ENCODE measurements at places on chromosomes 4 and X.

DNA sequence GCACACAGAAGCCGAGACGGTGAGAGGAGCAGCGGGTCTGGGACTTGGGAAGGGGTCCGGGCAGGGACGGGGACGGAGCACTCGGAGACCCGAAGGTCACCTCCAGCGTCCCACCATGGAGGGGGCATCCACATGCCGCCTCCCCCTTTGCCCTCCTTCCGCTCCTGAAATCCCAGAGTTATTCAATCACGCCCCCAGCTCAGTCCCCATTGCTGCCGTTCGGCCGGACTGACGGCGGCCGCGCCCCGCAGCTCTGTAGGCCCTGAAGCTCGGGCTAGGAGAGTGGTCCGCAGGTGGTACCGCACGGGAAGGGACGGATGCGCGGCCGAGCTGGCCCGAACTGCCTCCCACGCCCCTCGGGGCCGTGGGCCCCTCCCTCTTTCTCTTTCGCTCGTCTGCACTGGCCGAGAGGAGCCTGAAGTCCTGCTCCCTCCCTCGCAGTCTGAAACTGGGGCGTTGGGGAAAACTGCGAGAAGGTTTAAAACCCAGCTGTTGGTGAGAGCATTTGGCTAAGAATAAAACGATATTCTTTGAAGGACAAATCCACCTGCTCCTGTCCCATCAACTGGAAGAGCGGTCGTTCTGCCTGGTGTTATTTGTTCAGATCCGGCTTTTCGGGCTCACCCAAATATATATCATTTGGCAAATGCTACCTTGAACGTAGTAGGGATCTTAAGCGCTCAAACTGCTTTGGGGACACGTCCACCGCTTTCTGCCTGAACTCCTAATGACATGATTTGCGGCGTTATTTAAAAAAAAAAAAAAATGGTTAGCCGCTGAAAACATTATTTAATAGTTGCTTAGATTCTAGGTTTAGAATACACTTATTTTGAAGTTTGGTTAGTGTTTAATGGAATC, 719 bp downstream of the USO1 start:
- no peak for DNase-seq

DNA sequence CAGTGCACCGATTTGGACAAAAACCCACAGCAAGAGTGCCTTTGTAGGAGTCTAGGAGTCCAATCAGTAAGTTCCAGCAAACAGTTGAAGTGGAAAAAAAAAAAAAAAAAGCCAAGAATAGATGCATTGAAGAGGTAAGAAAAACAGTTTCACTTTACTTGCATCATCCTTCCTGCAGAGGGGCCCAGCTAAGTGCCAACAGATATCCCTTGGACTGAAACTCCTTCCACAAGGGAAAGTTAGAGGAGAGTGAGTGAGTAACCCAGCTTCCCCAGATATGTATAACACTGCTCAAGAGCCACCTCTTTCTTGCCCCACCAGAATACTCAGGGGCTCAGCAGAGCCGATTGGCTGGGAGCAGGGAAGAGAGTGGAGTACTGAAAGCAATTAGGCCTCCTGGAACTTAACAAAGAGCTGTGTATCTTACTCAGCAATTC, 617.7 kb upstream of the SMIM31 start:
- no peak for DNase-seq

- no peak for DNase-seq
These were observed 5.6 kb downstream of the SEPTIN11 start for GRCh38 chr4:76955182-76955581.

DNA sequence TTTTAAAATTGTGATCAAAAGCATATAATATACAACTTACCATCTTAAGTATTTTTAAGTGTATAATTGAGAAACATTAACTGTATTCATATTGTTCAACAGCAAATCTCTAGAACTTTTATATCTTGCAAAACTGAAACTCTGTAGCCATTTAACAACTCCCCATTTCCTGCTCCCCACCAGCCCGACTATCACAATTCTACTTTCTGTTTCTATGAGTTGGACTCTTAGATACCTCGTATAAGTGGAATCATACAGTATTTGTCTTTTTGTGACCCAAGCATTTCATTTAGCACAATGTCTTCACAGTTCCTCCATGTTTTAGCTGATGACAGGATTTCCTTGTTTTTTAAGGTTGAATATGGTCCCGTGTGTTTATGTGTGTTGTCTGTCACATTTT, 106.0 kb downstream of the LRBA start:
- no peak for DNase-seq

DNA sequence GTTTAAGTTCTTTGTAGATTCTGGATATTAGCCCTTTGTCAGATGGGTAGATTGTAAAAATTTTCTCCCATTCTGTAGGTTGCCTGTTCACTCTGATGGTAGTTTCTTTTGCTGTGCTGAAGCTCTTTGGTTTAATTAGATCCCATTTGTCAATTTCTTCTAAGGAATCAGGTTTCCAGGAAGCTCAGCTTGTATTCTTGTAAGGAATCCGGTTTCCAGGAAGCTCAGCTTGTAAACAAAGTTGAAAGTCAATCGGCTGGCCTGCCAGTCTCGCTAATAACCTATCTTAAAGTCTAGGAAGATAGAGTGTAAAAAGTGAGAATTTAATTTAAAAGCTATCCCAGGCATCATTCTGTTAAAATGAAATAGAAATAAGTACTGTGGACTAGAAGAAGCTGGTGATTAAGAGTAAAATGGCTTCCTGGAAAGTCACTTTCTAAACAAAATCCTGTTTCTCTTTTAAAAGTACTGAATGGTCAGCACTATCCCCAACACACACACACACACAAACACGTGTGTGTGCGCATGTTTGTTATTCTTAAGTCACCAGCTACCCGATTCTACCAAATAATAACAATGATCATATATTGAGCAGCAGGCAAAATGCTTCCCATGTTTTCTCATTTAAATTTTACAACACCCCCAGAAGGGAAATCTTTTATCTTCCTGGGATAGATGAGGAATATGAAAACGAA, 171.7 kb downstream of the PAPSS1 start:
- DNase-seq, result no peak

GRCh38 chr4:5021546-5021945, 2.3 kb upstream of the CYTL1 start:
- DNase-seq, result no peak

DNA sequence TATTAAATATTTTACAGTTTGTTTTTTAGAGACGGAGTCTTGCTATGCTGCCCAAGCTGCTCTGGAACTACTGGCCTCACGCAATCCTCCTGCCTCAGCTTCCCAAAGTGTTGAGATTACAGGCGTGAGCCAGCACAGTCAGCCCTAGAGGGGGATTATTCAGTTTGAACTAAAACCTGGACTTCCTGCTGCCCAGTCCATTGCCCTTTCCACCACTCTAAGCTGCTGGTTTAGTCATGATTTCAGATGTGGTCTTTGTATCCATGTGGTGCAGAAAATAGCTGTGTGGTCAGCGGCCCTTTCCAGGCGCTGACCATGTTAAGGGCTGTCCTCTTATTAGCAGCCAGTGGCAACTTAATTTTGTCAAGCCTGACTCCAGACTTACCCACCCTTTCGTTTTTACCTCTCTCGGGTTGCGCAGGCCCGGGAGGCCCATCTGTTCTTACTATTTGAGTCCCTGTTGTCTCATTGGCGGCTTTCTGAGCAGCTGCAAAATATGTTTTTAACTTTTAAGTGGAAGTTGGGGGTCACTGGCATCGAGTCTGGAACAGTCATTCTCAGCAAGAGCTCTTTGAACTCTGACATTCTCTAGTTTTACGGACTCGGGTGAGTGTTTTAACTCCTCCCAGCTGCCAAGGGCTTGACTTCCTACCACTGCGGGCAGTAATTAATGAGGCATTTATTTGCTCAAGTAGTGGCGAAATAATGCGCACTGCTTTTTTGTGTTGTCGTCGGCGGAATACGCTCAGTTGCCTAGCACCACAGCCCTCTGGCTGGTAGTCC, 773 bp upstream of the VMA21 start:
- DNase-seq, result no peak

GRCh38 chr4:166655705-166656104, 578.6 kb downstream of the SPOCK3 start:
- DNase-seq, result no peak

DNA sequence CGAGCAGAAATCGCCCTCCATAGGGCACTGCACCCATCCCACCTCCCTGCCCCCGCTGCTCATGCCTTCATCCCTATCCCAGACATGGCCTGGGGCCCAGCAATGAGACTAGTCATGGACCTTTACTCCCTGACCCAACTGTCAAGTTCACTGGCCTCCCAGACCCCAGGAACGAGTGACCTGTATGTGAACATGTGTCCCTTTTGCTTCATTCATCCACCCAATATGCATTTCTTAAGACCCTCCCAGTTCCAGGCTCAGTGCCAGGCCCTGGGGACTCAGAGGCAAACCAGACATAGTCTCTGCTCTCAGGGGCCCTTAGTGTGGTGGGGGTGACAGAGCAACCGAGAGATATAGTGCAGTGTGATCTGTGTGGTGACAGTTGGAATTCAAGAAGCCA, 67.0 kb downstream of the EFNB1 start:
- no peak for DNase-seq

DNA sequence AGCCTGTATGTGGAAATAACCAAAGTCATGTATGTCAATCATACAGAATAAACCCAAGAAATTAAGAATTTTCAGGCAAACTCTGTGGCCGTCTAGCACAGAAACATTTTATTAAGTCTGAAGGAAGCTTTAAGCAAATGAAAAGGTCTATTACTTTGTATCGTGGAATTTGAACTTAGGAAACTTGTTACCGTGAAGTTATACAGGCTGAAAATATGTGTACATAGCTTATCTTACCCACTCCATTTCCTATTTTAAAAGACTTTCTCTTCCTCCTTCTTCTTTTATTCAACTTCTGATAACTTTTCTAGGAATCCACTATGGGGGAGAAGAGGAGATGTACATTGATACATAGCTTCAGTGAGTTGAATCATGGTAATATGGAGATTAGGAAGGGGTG, 108.3 kb downstream of the AGTR2 start:
- no peak for DNase-seq

- no peak for DNase-seq
These were observed 50.2 kb upstream of the TADA2B start for GRCh38 chr4:6992728-6993677.

DNA sequence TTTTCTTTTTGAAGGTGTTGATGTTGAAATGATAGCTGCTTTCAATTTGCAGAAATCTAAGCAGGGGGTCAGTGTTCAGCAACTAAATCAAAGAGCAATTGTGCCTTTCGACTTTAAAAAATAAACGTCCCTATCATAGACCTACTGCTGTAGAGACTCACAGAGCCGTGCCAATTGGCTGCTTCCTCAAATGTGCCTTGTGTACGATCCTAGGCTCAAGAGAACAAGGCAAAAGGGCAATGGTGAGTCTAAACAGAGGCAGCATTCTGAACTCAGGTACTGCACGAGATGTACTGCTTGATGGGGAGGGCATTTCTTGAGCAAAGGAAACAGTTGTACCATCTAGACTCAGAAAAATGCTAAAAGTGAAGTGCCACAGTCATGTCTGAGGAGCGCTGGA, 29.8 kb downstream of the OPHN1 start:
- no peak for DNase-seq

DNA sequence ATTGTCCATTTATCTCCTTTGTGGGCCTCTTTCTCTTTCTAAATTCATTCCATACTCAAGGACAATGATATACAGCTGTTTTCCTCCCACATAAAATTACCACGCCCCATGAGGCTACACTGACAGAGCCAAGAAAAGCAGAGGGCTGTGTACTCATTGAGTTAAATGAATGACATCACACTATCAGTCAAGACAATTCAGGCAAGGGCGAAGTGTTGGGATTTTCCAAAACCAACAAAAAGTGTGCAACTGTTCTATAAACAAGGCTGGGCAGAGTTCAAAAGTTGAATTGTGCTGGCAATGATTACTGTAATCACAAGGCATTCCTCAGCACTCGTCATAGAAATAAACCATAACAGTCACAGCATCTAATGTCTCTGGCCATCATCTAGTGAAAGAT, 799.6 kb upstream of the DIAPH2 start:
- DNase-seq, result no peak

DNA sequence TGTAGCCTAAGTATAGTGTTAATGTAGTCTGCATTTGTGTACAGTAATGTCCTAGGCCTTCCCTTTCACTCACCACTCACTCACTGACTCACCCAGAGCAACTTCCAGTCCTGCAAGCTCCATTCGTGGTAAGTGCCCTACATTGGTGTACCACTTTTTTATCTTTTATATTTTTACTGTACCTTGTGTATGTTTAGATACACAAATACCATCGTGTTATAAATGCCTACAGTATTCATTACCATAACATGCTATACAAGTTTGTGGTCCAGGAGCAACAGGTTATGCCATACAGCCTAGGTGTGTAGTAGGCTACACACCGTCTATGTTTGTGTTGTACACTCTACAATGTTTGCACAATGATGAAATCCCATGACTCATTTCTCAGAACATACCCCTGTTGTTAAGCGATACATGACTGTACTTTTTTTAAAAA, 15.4 kb downstream of the TSPAN5 start:
- DNase-seq, result no peak

GRCh38 chrX:109685656-109686078, 47.4 kb downstream of the ACSL4 start:
- no peak for DNase-seq

DNA sequence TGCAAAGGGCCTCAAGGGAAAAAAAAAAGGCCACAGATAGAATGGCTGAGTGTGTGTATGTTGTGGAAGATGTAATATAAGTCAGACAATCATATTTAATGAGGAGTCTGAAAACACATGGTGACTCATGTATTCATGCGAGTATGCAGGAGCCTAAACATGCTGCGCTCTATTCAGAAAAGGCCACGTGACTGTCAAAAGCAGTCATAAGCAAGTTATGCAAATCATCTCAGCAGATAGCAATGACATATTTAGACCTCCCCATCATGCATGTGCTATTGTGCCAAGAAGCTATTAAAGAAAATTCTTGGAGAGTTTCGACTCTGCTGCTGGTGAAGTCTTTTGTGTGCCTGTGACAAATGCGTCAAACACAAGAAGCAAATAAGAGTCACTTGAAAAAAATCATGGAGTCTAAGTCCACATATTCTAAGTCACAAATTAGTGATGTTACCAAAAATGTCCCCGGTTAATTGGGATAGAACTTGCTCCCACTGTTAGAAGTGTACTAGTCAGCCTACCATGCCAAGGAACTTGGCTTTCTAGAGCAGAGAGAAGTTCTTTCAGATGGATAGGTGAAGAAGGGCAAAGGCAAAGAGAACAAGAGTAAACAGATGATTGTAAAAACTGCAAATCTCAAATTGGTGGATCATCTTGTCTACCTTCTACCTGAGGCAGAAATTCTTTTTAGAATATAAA, 5.0 kb downstream of the LNX1 start:
- DNase-seq, result no peak

DNA sequence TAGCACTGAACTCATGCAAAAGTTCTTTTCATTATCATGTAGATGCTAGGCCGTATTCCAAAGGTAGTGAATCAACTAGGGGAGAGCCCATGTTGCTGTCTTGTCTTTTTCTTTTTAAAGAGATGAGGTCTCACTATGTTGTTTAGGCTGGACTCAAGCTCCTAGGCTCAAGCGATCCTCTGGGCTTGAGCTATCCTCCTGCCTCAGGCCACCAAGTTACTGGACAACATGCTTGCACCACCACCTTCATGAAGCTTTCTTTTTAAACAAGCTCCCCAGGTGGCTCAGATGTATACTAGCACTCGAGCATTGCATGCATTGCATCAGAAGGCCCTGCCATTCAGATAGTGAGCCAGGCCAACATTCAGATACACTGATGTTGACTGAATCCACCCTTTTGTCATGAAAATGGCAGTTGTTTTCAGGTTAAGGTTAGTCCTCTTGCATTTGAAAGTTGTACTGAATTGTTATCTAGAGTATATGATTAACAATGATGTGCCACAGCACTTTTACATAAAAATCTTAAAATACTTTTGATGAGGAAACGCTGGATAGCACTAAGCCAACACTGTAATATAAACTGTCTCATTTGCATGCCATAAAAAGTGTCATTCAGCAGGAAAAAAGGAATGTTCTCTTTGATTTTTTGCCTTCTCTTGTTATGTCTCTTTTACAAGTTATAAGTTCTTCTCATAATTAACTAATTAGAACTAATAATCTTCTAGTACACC, 76.7 kb downstream of the FNIP2 start:
- no peak for DNase-seq
